ENCODE measurements at places on chromosomes 2 and 18. TPM values are rescaled to one million over a fixed set of nuclear protein-coding genes. Genes with fewer than 3 reads are reported as not detected.

MROH2A gene
- polyA plus RNA-seq = not detected

RNU2-63P gene
- polyA plus RNA-seq = not detected

NPHP1 gene
- polyA plus RNA-seq = 5.1 TPM

C2orf81 gene
- polyA plus RNA-seq = 2.7 TPM

C2orf80 gene
- not detected for polyA plus RNA-seq

HOXD12 gene
- not detected for polyA plus RNA-seq

CXCR1 gene
- polyA plus RNA-seq = not detected

GRCh38 chr2:8168876-8169424 is 512.9 kb upstream of the ID2 start:
- DNase-seq = no peak

- no peak for DNase-seq
Measured at GRCh38 chr2:24122366-24123194, 554 bp downstream of the PFN4 start.

DNA sequence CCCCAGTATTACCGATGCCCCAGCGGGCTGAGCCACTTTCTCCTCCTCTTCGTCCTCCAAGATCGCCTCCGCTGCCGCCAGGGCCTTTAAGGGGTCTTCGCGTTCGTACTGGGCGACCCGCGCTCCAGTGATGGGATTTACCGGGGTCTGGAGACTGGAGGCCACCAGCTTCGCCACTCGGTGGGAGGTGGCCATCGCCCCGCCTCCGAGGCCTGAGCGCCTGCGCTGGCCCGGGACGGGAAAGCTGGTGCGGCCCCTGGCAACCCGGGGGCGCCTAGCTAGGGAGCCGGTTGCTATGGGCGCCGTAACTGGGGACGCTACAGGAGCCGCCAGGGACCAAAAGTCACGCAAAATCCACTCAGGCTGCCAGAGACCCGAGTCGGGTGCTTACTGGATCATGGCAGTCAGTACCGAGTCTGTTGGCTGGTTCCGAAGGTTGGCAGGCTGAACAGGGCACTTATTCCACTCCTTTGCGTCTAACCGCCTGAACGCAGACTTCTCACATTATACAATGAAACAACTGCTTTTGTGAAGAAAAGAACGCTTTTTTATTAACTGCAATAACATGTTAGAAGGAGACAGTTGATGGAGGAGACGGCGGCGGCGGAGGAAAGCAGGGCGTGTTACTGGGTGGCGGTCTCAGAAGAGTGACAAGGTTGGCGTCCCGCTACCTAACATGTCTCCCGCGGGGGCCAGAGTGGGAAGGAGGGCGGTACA is at the start of gene FAM161A:
Gene FAM161A, minus strand, starts transcription at position 214 of the 717 bp plus-strand sequence. Its CDS starts 19 bp downstream, at position 195.
- DNase-seq = peak; percentile 90

DNA sequence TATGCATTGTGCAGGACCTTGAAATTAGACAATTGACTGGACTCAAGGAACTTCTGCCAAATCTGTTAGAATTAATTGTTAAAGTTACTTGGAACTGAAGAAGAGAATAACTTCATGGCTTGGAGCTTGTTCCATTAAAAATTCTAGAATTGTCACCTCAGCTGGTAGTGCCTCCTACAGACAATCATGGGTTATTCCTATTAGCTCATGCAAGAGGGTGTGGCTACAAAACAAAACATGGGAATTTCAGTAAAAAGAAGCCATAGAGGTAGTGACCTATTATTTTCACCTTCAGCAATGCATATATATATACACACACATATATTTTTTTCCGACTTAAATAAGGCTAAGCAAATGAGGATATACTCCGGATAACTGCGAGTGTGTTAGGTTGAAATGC is 181.9 kb upstream of the DTNA start:
- no peak for DNase-seq

DNA sequence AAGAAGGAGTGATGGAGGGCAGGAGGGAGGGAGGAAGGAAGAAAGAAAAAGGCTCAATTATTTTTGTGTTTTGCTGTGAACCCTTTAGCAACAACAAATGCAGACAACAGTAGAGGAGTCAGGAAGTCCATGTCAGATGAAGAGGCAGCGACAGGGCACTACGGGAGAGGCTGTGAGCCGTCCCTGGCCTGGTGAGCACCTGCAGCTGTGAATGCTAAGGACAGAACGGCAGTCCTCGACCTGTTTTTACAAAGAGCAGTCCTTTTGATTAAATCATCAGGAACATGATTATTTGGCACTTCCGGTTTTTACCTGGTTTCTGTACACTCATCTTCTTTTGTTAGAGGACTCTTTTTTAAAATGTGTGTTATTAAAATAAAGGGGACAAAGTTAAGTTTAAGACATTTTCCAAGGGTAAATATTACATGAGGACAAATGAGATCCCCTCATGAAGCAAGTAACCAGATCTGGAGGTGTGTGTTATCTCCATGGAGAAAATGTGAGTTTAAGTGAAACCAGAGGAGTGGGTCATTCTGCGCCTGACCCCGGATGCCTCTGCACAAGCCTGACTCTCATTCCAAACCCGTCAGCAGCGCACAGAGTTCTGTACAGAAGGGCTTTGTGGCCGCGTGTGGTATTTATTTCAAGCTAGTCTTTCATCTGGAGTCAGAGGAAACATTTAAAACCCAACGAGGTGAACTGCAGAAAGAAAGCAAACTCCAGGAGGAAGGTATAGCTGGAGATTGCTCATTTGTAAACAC is 492.5 kb downstream of the SOX11 start:
- DNase-seq = no peak

GRCh38 chr18:79861687-79862086 is 63.9 kb downstream of the KCNG2 start:
- no peak for DNase-seq

DNA sequence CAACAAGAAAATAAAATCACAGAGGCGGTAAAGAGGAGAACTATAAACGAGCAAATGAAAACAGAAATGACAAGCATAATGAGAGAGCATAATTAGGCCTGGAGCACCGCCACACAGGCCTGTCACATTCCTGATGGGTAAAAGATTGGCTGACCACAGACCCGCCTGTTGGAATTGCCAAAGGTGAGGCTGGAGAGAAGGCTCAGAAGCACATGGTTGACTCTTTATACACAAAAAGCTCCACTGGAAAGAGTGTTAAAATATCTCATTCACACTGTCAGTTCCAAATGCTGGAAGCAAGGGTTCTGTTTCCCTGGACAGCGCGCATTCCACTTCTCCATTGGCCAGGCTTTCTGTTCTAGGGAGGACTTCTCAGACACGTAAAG is 5.9 kb upstream of the LGALSL start:
- DNase-seq = no peak
